CD4-positive, alpha-beta T cell treated with Interleukin-12 subunit alpha and Interleukin-12 subunit beta, for 1 hour (primary cell): ENCODE measurements at places on chromosomes 2 and 18.

GRCh38 chr2:105943977-105944376, 199.3 kb downstream of the NCK2 start:
- DNase-seq = no peak

GRCh38 chr2:234991290-234991689, 39.5 kb downstream of the SH3BP4 start:
- DNase-seq = no peak

- DNase-seq = no peak
Observed at GRCh38 chr18:55953326-55953725, 365.3 kb upstream of the TCF4 start.

GRCh38 chr18:57931038-57931437, 113.0 kb upstream of the NEDD4L start:
- no peak for DNase-seq

DNA sequence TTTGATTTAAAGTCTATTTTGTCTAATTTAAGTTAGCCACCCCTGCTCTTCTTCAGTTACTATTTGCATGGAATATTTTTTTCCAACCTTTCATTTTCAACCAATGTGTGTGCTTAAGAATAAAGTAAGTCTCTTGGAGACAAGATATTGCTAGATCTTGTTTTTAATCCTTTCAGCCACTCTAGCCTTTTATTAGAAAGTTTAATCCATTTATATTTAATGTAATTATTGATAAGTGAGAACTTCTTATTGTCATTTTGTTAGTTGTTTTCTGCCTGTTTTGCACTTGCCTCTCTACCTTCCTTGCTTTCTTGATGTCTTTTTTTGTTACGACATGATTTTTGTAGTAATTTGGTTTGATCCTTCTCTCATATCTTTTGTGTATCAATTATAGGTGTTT, 46.4 kb downstream of the CCDC148 start:
- DNase-seq = no peak
